ENCODE measurements at places on chromosomes 11 and 22. TPM values are rescaled to one million over a fixed set of nuclear protein-coding genes. Genes with fewer than 3 reads are reported as not detected.

DNA sequence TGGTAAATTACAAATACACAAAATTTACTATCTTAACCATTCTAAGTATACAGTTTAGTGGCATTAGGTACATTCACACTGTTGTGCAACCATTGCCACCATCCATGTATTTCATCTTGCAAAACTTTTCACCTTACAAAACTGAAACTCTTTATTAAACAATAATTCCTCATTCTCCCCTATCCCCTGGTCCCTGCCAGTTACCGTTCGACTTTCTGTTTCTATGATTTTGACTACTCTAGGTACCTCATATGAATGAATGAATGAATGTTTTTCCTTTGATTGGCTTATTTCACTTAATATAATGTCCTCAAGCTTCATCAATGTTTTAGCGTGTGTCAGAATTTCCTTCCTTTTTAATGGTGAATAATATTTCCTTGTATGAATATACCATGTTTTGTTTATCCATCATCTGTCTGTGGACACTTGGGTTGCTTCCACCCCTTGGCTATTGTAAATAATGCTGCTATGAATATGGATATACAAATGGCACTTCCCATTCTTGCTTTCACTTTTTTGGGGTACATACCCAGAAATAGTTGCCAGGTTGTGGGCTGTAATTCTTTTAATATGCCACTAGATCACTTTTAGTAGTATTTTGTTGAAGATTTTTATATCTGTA is 93.0 kb downstream of the UVRAG start:
- no peaks in the 10 kb centered on the region for H3K27me3 ChIP-seq
- H3K4me1 ChIP-seq, result peaks cover 7% of the 10 kb centered on the region
- H3K36me3 ChIP-seq, result no peaks in the 10 kb centered on the region
- no peak overlapping the region for H3K4me3 ChIP-seq
- DNase-seq, result no peak

Gene METTL15
- 9.5 TPM for total RNA-seq

DNA sequence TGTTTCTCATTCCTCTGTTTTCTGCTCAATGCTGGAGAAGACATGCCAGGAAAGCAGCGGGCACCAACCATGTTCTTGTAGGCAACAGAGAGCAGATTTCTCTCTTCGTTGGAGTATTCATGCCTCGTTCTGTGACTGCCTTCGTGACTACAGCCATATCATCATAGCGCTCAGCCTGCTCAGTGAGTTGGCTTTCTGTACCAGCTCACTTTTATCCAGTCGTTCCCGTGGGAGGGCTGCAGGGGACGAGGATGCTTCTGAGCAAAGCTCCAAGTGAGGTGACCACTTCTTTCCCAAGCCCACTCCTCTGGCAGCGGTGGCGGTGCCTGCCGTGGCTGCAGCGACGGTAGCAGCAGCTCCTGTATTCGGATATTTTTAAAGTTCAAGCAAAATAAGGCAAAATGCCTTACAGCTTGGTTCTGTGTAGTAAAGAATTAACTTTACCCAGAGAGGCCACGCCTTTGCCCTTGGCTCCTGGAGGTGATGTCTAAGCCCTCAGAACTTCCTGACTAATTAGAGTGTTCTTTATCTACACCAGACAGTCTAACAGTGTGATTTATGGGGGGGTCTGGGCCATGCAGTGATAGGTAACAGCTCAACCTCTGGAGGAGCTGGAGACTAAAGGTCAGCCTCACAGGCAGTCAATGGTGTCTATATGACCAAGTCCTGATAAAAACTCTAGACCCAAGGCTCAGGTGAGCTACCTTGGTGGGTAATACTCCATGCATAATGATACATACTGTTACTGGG is 35.3 kb downstream of the LDHAL6A start:
- no peak for DNase-seq
- peak overlapping the region; percentile 91 for H3K27ac ChIP-seq
- H3K4me3 ChIP-seq, result no peak overlapping the region
- H3K36me3 ChIP-seq, result peaks cover 19% of the 10 kb centered on the region
- H3K4me1 ChIP-seq, result peaks cover 16% of the 10 kb centered on the region

GRCh38 chr11:107472966-107473365 is 15.3 kb upstream of the CWF19L2 start:
- H3K27me3 ChIP-seq, result peaks cover 40% of the 10 kb centered on the region
- no peaks in the 10 kb centered on the region for H3K36me3 ChIP-seq
- no peak overlapping the region for H3K4me3 ChIP-seq
- H3K27ac ChIP-seq, result no peak overlapping the region
- H3K4me1 ChIP-seq, result no peaks in the 10 kb centered on the region
- no peak for DNase-seq
